ENCODE measurements at places on chromosomes 7 and 10. TPM values are rescaled to one million over a fixed set of nuclear protein-coding genes. Genes with fewer than 3 reads are reported as not detected.

DNA sequence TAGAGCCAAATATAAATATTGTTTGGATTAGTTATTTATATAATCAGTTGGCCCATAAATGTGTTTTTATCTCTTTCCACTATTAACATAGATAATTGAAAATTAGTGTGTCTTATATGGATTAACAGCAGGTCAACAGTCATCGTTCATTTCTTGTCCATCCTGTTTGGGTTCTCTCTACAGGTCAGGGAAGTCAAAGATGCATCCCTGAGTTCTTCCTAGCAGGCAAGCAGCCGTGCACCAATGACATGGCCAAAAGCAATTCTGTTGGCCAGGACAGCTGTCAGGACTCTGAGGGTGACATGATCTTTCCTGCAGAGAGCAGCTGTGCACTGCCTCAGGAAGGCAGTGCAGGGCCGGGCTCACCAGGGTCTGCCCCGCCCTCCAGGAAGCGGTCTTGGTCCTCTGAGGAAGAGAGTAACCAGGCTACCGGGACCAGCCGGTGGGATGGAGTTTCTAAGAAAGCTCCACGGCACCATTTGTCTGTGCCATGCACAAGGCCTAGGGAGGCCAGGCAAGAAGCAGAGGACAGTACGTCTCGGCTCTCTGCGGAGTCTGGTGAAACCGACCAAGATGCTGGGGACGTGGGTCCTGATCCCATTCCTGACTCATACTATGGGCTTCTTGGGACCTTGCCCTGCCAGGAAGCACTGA, 15.9 kb downstream of the FBH1 start:
- DNase-seq, result peak; percentile 58

DNA sequence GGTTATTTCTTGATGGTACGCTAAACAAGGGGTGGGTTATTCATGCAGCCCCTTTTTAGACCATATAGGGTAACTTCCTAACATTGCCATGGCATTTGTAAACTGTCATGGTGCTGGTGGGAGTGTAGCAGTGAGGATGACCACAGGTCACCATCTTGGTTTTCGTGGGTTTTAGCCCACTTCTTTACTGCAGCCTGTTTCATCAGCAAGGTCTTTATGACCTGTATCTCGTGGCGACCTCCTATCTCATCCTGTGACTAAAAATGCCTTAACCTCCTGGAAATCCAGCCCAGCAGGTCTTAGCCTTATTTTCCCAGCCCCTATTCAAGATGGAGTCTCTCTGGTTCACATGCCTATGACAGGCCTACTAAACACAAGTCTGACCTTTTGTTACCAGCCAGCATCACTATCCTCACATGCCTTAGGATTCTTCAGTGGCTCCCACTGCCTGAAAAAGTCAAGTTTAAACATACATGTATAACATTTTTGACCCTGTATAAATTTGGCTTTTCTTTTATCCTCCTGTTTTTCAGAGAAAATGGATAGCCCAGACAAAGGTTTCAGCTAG, 13.2 kb upstream of the COBL start:
- no peak for DNase-seq

The CYP2E1 gene
- total RNA-seq, result 0.97 TPM

DNA sequence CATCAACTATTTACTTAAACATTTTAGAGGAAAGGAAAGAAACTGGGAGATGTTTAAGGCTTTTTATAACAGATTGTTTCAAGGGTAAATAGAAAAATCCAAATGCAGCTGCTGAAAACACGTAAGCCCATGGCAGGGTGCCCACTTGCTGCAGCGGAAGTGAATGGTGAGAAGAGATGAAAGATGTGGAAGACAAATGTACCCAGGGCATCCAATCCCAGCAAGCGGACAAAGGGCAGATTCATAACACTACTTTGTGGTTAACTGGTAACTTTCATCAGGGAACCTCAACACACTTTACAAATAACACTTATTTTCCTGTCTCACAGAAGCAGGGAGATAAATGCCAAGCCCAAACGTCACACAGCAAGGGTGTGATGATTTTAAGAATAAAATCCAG, 358.4 kb downstream of the KCNMA1 start:
- no peak for DNase-seq

GRCh38 chr7:128909625-128910568, 612 bp downstream of the KCP start:
- no peak for DNase-seq

DNA sequence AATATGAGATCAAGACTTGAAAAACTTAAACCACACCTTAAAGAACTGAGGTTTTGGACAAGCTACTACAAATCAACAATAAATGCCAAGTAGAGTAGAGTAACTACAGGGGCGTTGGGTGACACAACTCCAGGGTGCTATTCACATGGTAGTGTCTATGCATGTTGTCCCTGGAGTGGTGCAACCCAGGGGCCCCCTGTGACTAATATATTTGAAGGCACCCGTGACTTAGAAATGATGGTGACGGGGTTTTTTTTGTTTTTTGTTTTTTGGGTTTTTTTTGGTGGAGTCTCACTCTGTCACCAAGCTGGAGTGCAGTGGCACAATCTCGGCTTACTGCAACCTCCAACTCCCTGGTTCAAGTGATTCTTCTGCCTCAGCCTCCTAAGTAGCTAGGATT, 106.9 kb downstream of the FAM107B start:
- DNase-seq, result no peak

The PITX3 gene
- 4.2 TPM for total RNA-seq

The MYL10 gene
- total RNA-seq, result not detected

DNA sequence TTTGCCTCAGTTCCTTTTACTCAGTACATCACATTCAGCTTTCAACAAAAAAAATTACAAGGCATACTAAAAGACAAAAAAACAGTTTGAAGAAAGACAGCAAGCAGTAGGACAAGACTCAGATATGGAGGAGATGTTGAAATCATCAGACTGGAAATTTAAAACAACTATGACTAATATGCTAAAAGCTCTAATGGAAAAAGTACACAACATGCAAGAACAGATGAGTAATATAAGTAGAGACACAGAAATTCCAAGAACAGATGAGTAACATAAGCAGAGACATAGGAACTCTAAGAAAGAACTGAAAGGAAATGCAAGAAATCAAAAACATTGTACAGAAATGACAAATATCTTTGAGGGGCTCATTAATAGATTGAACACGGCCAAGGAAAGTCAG, 402.6 kb downstream of the NEBL start:
- no peak for DNase-seq

DNA sequence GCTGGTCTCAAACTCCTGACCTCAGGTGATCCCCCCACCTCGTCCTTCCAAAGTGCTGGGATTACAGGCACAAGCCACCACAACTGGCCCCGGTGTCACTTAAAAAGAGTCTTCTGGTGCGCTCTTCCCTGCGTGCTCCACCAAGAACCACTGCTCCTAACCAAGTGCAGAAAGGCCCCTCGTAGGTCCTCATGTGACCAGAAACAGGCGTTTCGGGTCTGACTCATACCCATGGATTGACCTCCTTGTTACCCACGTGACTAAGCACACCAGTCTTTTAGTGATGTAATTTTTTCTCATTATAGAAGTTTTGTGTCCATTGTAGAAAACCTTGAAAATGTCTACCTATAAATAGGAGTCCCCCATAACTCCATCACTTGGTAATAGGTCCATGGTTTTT, 13.9 kb downstream of the FKBP6 start:
- DNase-seq, result no peak

The PAXIP1 gene
- total RNA-seq, result 7.4 TPM

DNA sequence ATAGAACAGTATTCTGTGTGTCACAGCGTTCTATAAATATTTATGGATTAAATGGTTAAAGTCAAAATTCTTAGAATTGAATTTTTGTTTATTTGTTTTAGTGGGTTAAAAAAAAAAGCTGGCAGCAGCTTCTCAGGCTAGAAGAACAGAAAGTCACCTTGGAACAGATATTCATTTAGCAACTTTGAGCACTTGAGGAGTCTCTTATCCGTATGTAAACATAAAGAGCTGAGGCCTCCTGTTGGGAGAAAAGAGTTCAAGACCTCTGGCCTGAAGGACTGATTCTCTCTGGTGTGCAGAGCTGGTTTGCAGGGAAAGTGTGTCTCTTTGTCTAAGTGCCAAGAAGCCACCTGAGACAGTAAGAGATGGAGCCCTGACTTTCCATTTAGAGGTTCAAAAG, 109.9 kb downstream of the HERPUD2 start:
- no peak for DNase-seq

- no peak for DNase-seq
Measured at GRCh38 chr7:31373337-31374289, 33.1 kb upstream of the NEUROD6 start.

DNA sequence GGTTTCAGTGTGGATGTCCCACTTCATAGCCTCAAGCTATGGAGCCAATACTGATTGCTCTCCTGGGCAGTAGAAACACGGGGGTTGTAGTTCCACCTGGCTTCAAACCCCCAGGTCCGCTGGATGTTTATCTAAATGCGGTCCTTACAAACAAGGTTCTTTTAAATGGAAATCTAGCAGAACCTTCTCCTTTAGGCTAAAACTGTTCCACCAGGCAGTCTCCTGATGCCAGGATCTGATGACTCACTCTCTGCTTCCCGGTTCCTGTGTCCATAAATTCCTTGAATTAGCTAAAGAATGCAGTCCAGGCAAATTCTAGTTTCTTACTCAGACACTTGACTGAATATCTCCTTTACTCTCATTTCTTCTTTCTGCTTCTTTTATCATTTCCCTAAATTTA, 108.4 kb upstream of the FAM3C start:
- DNase-seq, result peak; percentile 10

- no peak for DNase-seq
Measured at GRCh38 chr7:7745966-7746365, 27.6 kb upstream of the RPA3 start.

GRCh38 chr10:12975906-12976305, 25.6 kb downstream of the CCDC3 start:
- no peak for DNase-seq

DNA sequence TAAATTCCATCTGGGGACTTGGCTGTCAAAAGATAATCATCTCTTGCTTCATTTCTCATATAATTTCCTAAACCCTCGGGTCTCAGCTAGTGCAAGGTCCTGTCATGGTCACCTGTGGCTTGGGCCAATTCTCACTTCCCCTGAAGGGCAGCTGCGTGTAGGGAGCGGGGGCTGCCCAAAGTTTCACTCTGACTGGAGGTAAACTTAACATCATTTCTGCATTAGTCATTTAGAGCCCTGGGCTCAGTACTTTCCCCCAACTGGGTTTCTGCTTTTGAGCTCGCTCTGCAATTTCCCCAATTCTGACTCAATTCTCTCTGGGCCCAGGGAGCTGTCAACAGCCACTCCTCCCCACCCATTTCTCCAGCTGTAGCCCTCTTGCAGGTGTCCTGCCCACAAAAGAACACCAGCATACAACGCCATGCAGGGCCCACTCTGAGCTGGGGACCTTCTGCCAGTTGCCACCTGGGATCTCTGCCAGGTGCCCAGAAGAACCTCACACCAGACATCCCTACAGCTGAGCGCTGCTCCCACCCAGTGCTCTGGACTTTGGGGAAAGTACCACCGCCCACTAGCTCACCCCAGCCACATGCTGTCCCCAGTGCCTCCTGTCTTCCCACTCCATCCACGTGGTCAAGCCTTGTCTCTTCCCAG, 37.9 kb downstream of the VOPP1 start:
- peak; percentile 53 for DNase-seq

The PRRT4 gene
- 1.0 TPM for total RNA-seq

GRCh38 chr10:34530778-34531177, 284.3 kb downstream of the PARD3 start:
- DNase-seq, result no peak

GRCh38 chr7:108384716-108385483, 71.3 kb downstream of the NRCAM start:
- DNase-seq, result no peak

- no peak for DNase-seq
Measured at GRCh38 chr10:127878475-127879055, 14.2 kb downstream of the CLRN3 start.

The PAPSS2 gene
- 6.2 TPM for total RNA-seq

DNA sequence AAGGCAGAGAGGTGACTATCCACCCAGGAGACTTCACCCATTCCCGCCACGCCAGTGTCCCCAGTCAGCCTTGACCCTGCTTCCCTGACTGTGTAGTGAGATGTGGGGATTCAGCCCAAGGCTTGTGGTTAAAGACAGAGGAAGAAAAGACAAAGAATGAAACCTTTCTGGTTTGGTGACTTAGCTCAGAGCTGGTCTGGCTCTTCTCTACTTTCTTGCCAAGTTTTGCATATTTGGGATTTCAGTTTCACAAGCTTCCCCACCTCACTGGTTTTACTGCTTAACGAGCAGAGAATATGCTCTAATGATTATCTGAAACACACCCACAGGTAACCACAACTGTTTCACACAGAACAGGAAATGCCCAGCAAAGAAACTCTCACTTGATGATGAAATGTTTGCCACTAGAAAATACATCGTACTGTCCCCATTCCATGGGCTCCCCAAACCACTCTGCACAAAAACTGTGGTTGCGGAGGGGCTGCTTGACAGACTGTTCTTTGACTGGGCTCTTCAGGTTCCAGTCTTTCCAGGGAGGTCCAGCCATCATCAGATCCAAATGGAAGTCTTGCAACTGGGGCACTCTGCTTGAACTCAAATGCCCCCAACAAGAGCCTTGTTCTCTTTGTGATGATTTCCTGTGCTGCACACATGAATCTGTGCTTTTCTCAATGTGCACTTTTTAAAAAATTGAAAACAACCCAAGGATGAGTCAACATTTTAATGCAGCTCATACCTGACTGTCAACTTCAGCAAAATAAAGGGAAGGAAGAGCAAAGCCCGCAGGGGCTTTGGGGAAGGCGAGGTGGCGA, 95.5 kb downstream of the CTBP2 start:
- DNase-seq, result no peak

DNA sequence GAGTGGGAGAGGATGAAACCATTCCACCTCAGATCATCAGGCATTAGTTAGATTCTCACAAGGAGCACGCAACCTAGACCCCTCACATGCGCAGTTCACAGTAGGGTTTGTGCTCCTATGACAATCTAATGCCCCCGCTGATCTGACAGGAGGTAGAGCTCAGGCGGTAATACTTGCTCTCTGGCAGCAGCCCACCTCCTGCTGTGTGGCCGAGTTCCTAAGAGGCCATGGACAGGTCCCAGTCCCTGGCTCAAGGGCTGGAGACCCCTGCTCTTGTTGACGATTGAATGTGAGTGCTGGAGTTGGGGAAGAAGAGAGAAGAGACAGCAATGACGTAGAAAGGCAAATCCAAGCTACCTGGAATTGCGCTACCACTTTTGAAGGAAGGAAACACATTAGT, 267.2 kb downstream of the TFEC start:
- no peak for DNase-seq

- no peak for DNase-seq
Measured at GRCh38 chr7:125316466-125316865, 386.8 kb upstream of the POT1 start.

The GARIN1A gene
- 0.13 TPM for total RNA-seq

- DNase-seq, result no peak
Measured at GRCh38 chr10:17650416-17650815, 6.5 kb downstream of the STAM start.

GRCh38 chr7:36627836-36628235, 96.5 kb downstream of the AOAH start:
- DNase-seq, result no peak

DNA sequence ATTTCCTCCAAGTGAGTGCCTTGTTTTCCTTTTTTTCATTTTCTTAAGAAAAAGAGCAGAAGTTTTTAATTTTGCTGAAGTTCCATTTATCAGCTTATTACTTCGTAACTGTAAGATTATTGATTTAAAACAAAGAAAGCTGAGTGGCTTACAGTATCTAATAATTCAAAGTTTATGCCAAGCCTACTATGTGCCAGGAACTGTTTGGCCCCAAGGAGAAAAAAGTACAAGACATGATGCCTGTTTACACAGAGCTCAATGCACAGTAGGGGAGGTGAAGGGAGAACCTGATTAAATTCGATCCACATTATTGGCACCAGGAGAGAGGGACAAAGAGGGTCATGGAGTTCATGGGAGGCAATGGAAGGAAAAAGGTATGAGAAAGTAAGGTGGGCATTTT, 419.3 kb upstream of the ZMIZ1 start:
- DNase-seq, result no peak

The COL13A1 gene
- total RNA-seq, result 0.19 TPM

The GPR22 gene
- total RNA-seq, result not detected

Measured in gastrocnemius medialis (tissue), 4 donors.